ENCODE measurements at places on chromosomes 11 and 22.
A peak's percentile ranks its signal among the peaks of the same experiment; 100 is the strongest.

GRCh38 chr11:40986320-40986719 is 473.1 kb downstream of the LRRC4C start:
- no peak for DNase-seq

DNA sequence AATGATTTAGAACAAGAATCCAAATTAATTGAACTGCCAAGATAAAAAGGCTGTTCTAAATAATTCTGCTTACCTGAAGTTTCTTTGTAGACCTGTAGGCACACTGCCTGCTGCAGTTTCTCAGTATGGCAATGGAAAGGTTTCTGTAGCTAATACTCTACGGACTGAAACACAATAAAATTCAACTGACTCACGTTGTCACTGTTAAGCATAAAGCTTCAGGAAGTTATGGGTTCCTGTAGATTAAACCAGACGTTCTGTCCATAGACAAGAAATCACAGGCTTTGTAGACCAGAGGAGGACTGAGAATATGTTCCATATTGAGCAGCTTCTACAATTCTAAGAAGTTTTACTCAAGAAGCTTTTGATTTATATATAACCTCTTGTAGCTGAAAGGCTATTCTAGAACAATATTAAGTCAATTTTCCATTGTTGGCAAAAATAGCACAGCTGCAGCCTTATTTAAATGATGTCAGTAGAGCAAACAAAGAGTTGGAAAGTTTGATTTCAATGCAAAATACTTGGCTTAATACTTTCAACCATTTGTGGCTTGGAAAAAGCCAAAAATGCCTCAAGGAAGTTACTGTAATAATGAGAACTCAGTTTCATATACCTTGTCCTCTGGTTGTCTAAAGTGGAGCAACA is at the start of gene GLYATL2:
TSS of gene GLYATL2 (minus strand) at position 344 of the 645 bp plus-strand sequence. CDS start 5,092 bp downstream, outside the sequence.
- DNase-seq, result no peak

- no peak for DNase-seq
Observed at GRCh38 chr22:24512043-24512442, 16.9 kb downstream of the UPB1 start.

DNA sequence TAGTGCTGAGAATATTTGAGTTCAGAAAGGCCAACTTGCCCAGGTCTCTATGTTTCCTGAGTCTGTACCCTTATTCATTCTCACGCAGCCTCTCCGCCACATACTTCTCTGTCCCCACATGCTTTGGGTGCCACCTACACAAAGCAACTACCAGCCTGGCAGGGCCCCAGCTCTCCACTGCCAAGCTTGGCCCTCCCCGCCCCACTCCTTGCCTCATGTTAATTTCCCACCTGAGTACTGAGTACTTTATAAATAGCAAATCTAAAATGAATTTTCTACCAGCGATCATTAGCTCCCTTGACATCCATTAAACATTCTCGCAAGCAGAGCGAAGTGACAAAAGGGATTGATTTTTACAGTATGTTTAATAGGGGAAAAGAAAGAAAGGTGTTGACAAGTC is 20.8 kb downstream of the NTM start:
- no peak for DNase-seq

DNA sequence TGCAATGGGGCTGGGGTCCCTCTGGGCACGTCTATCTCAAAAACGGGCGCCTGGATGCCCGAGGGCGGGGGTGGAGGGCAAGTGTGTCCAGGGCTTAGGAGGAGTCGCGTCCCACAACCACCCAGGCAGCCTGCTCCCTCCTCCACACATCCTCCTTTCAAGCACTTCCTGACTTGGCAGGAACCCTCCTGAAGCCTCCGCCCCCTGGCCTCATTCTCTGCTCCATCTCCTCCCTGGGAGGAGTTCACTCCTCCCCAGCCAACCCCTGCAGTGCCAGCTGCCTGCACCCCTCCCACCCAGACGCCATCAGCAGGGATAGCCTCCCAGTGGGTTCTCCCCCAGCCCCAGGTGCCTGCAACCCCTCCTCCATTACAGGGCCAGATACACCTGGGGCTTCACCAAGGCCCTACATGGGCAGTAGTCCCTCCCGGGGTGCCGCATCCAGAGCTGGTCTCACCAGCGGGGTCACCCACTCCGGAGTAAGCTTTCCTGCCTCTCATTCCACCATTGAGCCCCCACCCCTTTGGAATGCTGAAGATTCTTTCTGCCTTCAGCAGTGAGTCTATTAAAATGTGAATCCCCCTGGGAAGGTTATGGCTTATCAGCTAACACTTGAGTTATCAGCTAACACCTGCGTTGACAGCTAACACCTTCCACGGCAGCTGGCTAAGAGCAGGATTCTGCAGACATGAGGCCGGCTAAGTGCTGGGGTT is 24.4 kb downstream of the RTN4R start:
- peak; percentile 91 for DNase-seq

DNA sequence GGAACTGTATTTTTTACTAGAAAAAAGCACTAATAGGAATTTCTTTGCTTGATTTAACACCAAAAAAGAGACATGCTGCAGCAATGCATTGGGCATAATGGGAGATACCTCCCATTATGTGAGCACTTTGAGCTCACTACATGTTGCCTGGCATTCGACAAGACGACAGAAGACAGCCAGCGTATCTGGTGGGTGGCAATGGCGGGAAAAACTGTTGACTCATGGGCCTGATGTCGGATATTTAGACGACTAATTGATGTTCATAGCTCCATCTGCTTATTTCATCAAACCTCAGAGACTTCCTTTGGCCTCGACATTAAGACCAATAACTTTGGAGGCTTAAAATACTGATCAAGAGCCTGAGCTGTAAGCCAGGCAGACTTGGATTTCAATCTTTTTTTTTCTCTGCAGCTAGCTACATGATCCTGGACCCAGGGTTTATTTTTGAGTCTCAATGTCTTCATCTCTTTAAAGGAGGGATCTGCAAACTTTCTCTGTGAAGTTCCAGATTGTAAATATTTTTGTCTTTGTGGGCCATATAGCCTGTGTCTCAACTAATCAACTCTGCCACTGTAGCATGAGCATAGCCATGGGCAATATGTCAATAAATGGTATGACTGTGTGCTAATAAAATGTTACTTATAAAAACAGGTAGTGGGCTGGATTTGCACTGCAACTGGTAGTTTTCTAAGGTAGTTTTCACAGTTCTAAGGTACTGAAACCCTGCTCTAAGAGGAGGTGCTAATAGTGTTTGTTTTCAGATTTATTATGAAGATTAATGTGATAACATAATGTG is 375.1 kb downstream of the METTL15 start:
- no peak for DNase-seq

DNA sequence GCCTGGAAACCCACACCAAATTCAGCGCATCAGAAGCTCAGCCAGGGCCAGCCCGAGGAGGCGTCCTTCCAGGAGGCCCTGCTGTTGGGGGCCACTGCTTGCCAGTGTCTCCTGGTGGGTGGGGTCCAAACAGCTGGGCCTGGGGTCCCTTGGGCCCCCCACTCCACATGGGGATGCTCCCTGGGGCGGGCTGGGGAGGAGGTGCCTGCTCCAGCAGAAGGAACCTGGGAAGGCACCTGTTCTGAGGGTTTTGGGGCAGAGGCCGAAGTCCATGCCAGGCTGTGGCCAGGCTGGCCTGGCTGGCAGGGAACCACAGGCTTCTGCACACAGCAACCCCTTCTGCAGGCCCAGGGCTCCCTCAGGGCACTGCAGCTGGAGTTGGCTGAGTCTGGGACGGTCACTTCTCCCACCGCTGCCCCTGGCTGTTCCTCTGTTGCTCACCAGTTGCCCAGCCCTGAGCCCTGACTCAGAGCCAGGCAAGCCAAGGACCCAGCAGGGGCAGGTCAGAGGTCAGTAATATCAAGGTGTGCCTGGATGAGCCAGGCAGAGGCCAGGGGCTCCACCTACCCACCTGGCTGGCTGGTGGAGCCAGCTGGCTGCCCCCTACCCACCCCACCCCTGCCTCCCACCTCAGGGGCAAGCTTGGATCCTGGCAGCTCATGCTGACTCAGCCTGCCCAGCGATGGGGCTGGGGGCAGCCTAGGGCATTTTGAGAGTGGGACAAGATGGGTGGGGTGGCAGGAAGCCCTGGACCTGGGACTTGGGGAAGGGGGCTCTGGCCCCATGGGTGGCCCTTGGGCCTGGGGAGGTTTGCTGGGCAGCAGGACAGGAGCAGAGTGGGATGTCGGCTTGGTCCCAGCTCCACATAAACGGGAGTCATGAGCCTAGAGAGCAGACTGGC is 12.0 kb upstream of the PHLDA2 start:
- no peak for DNase-seq

DNA sequence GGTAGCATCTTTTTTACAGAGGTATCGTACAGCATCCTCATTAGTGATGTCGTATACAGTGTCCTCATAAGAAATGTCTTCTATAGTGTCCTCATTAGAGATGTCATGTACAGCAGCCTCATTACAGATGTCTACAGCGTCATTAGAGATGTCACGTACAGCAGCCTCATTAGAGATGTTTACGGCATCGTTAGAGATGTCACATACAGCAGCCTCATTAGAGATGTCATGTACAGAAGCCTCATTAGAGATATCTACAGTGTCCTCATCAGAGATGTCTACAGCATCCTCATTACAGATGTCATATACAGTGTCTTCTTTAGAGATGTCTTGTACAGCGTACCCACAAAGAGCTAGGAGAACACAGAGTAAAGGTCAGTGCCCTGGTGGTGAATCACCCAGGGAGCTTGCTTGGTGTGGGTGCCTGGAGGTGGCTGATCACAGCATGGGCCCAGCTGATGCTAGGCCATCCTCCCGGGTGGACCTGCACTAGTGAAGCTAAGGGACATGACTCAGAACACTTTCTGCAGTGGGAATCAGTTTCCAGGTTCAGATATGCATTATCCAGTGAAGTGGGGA is 109.2 kb downstream of the IGLL1 start:
- DNase-seq, result no peak

All from K562 (cell line).